Mucosa of descending colon (tissue), 3 donors: ENCODE measurements at places on chromosomes 6 and 20. TPM values are rescaled to one million over a fixed set of nuclear protein-coding genes. Genes with fewer than 3 reads are reported as not detected.

The BPIFB1 gene
- not detected for total RNA-seq

The GPSM3 gene
- 14.7 TPM for total RNA-seq

The MYT1 gene
- 0.76 TPM for total RNA-seq

The GGTLC1 gene
- total RNA-seq, result not detected

The ARMC12 gene
- 0.44 TPM for total RNA-seq

The CRISP3 gene
- total RNA-seq, result not detected

The CRYBG1 gene
- total RNA-seq, result 93.0 TPM

The MRAP2 gene
- 2.4 TPM for total RNA-seq

The PPP1R18 gene
- total RNA-seq, result 55.1 TPM

The VWA7 gene
- total RNA-seq, result 6.9 TPM

The SLC22A23 gene
- 74.7 TPM for total RNA-seq

The LIN28B gene
- not detected for total RNA-seq

The ABHD12 gene
- total RNA-seq, result 65.5 TPM

The SLC17A1 gene
- total RNA-seq, result not detected

The PHACTR1 gene
- 3.1 TPM for total RNA-seq

The ZNF165 gene
- total RNA-seq, result 3.9 TPM

The BAG2 gene
- total RNA-seq, result 43.7 TPM

The MANEA gene
- 8.7 TPM for total RNA-seq

The PTCRA gene
- not detected for total RNA-seq

The CST4 gene
- not detected for total RNA-seq

The FAM184A gene
- 0.60 TPM for total RNA-seq

The SLC24A3 gene
- total RNA-seq, result 4.3 TPM

The CD40 gene
- total RNA-seq, result 10.0 TPM

The EDN3 gene
- 51.1 TPM for total RNA-seq

The FAM210B gene
- 31.5 TPM for total RNA-seq

The BICRAL gene
- total RNA-seq, result 18.3 TPM

The IMPG1 gene
- total RNA-seq, result not detected

The SEL1L2 gene
- total RNA-seq, result not detected

The RIMS1 gene
- not detected for total RNA-seq

The NOP56 gene
- total RNA-seq, result 116 TPM

The DOK5 gene
- total RNA-seq, result 0.67 TPM

The SYCP2L gene
- total RNA-seq, result 0.57 TPM

The CRISP1 gene
- not detected for total RNA-seq

The KCNQ5 gene
- total RNA-seq, result 0.14 TPM

The KCNK16 gene
- total RNA-seq, result not detected

The TAB2 gene
- 124 TPM for total RNA-seq

The LGSN gene
- total RNA-seq, result 0.09 TPM

The IL17F gene
- total RNA-seq, result not detected

The HTR1E gene
- total RNA-seq, result not detected

The ZKSCAN3 gene
- 5.2 TPM for total RNA-seq
